ENCODE measurements at places on chromosomes 2 and 18. TPM values are rescaled to one million over a fixed set of nuclear protein-coding genes. Genes with fewer than 3 reads are reported as not detected.

- no peaks in the 10 kb centered on the region for H3K27me3 ChIP-seq
- H3K4me1 ChIP-seq: no peaks in the 10 kb centered on the region
- no peak for DNase-seq
- H3K27ac ChIP-seq: no peak overlapping the region
- no peak overlapping the region for H3K4me3 ChIP-seq
- H3K36me3 ChIP-seq: no peaks in the 10 kb centered on the region
Measured at GRCh38 chr2:236774171-236774570, 204.5 kb downstream of the ACKR3 start.

DNA sequence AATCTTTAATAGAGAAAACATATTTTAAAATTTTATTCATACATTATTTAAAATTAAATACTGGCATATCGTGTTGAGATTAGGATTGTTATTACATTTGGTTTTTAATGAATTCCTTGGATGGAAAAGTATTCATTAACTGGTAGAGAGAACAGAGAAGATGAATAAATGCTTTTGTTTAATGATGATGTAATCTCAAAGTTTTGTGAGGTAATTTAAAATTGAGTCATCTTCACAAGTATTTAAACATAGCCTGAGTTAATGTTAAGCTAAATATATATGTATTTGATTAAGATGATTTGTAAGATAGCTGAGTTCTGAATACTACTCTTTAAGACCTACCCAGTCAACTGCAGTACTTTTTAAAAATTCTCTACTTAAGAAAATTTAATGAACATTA lies 713.4 kb upstream of the VRK2 start:
- H3K27ac ChIP-seq: no peak overlapping the region
- H3K4me3 ChIP-seq: no peak overlapping the region
- H3K36me3 ChIP-seq: no peaks in the 10 kb centered on the region
- DNase-seq: no peak
- no peaks in the 10 kb centered on the region for H3K4me1 ChIP-seq

DNA sequence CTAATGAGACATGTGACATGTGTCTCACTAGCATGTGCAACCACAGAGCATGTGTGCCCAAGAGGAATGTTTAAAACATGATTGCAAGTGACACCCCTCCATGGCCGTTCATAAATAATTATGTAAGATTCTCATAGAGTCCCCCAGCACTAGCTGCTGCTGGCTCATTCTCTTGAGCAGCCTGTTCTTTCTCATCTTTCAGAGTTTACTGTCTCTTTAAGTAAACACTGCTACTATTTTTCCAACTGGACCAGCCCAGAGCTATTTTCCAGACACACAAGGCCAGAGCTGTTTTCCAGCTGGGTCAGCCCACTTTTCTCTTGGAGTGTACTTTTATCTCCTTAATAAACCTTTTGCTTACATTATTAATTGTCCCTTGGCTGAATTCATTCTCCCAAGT lies 326.8 kb upstream of the DLGAP1 start:
- no peak overlapping the region for H3K4me3 ChIP-seq
- no peaks in the 10 kb centered on the region for H3K4me1 ChIP-seq
- no peaks in the 10 kb centered on the region for H3K36me3 ChIP-seq
- H3K27ac ChIP-seq: no peak overlapping the region
- H3K27me3 ChIP-seq: no peaks in the 10 kb centered on the region

GRCh38 chr18:35465329-35465728 lies 32.4 kb downstream of the INO80C start:
- H3K36me3 ChIP-seq: no peaks in the 10 kb centered on the region
- peaks cover 19% of the 10 kb centered on the region for H3K4me1 ChIP-seq
- no peak overlapping the region for H3K27ac ChIP-seq
- DNase-seq: no peak
- no peaks in the 10 kb centered on the region for H3K27me3 ChIP-seq

DNA sequence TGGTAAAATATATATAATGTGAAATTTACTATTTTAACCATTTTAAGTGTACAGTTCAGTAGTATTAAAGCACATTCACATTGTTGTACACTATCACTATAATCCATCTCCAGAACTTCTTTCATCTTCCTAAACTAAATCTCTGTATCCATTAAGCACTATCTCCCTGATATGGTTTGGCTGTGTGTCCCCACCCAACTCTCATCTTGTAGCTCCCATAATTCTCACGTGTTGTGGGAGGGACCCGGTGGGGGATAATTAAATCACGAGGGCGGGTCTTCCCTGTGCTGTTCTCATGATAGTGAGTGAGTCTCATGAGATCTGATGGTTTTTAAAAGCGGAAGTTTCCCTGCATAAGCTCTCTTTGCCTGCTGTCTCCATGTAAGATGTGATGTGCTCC lies 178.9 kb upstream of the NABP1 start:
- no peaks in the 10 kb centered on the region for H3K27me3 ChIP-seq
- H3K27ac ChIP-seq: no peak overlapping the region
- no peaks in the 10 kb centered on the region for H3K4me1 ChIP-seq
- H3K36me3 ChIP-seq: no peaks in the 10 kb centered on the region
- no peak overlapping the region for H3K4me3 ChIP-seq
- no peak for DNase-seq

- peaks cover 20% of the 10 kb centered on the region for H3K4me1 ChIP-seq
- H3K4me3 ChIP-seq: no peak overlapping the region
- H3K27me3 ChIP-seq: no peaks in the 10 kb centered on the region
- no peaks in the 10 kb centered on the region for H3K36me3 ChIP-seq
Measured at GRCh38 chr2:20567159-20567925, 83.6 kb downstream of the HS1BP3 start.

DNA sequence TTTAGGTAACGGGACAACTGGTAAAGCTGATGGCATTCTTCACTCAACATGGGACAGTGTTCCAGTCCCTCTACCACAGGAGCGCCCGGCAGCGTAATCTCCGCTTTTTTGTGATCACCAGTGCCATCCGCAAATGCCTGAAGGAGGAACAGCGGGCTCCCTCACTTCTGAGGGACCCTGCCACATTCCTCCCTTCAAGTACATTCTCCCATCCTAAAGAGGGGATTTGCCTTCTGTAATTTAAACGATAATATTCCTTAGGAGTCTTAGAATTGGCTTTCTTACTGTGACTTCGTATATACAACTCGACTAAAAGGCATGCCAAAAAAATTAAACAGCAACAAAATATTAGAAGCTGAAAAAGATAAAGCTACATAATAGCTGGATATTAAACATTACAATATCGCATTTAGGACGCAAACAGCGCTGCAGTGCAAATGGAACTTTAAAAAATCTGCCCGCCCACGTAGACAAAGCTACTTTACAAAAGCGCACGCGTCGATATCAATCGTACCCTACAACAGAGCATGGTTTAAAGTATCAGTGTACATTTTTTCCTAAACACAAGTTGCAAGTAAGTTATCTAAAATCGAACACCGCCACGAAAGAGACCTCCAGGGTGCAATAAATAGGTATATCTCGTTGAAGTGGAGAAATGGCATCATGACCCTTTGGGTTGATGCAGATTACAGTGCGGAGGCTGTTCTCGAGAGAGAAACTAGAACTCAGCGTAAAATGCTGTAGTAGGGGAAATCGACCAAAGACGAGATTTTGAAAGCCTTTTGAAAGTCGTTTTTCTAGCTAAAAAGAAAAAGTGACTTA lies 2.3 kb upstream of the VSNL1 start:
- no peak for DNase-seq
- H3K36me3 ChIP-seq: no peaks in the 10 kb centered on the region
- peaks cover 28% of the 10 kb centered on the region for H3K4me1 ChIP-seq

ACP1 gene
- 59.7 TPM for total RNA-seq

SLC11A1 gene
- total RNA-seq: 145 TPM

TDRD15 gene
- not detected for total RNA-seq

LIMS4 gene
- total RNA-seq: 0.79 TPM

SLC8A1 gene
- 23.0 TPM for total RNA-seq

DNA sequence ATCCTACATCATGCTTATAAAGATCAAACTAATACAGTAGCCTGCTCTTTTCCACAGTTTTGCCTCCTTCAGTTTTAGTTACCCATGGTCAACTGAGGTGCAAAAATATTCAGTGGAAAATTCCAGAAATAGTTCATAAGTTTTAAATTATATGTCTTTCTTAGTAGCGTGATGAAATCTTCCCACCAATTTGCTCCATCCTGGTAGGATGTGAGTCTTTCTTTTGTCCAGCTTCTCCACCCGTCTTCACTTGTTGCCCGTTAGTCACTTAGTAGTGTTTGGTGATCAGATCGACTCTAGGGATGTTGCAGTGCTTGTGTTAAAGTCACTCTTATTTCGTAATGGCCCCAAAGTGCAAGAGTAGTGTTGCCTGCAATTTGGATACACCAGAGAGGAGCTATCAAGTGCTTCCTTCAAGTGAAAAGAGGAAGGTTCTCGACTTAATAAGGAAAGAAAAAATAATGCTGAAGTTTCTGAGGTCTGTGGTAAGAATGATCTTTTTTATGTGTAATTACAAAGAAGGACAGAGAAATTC lies 57.0 kb downstream of the CEP192 start:
- DNase-seq: no peak
- no peak overlapping the region for H3K27ac ChIP-seq
- H3K36me3 ChIP-seq: peaks cover 34% of the 10 kb centered on the region
- H3K27me3 ChIP-seq: no peaks in the 10 kb centered on the region
- H3K4me3 ChIP-seq: no peak overlapping the region

GRCh38 chr2:42844901-42845821 lies 52.8 kb upstream of the HAAO start:
- peaks cover 17% of the 10 kb centered on the region for H3K4me1 ChIP-seq
- H3K36me3 ChIP-seq: no peaks in the 10 kb centered on the region
- peak overlapping the region; percentile 35 for H3K27ac ChIP-seq
- H3K27me3 ChIP-seq: no peaks in the 10 kb centered on the region
- DNase-seq: no peak

DNA sequence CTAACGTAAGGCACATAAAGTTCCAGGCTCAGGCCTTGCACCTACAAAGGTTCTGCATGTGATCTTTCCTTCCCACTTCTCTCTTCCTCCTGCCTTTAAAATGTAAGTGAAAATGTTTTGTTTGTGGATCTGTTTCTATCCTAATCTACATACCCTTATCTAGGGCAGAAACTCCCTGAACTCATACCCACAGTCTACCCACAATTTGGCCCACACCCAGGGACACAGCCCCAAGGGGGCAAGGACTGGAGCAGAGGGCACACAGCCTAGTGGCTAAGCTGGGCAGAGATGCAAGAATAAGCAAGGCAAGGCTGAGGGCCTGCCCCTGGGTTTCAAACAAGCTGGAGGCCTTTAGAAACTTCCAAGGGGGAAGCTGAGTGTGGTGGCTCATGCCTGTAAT lies 71.0 kb downstream of the HS1BP3 start:
- no peaks in the 10 kb centered on the region for H3K27me3 ChIP-seq
- no peak for DNase-seq
- H3K4me1 ChIP-seq: peaks cover 54% of the 10 kb centered on the region
- H3K4me3 ChIP-seq: no peak overlapping the region
- peak overlapping the region; percentile 82 for H3K27ac ChIP-seq
- H3K36me3 ChIP-seq: no peaks in the 10 kb centered on the region

- H3K27me3 ChIP-seq: no peaks in the 10 kb centered on the region
- no peak overlapping the region for H3K27ac ChIP-seq
- no peaks in the 10 kb centered on the region for H3K4me1 ChIP-seq
- no peak for DNase-seq
- no peaks in the 10 kb centered on the region for H3K36me3 ChIP-seq
Measured at GRCh38 chr18:73656691-73657090, 490.9 kb downstream of the FBXO15 start.

DNA sequence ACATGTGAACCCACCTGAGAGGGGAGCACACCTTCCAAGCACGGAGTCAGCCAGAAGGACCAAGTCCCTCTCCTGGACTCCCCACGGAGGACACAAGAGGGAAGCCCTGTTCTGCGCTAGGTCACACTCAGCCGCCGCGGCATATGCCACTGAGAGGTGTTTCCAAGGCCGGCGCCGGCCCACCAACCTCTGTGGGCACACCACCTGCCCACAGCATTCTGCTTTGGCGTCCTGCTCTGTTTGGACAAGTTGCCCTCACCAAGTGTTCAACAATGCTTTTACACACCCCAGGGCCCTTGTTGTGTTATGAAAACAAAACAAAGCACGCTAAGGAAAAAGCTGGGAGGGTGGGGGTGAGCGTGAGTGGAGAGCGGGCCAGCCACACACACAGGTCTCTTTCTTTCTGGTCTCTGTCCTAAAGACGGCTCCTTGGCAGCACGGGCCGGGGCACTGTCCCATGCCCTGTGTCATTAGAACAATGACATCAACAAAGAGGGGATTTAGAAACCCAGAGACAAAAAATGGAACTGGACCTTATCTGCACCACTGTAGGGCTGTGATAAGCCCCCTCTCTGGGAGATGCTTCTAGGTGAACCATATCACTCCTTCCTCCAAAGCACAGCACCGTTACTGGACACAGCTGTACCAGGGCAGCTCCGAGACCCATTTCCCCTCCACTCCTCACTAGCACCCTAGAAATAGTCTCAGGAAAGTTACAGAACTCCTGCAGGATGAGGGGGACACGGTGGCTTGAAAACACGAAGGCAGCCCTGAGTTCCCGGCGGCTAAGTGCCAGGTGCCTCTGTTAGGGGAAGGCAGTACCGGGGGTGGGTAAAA lies 17.0 kb downstream of the SMAD7 start:
- peak; percentile 83 for DNase-seq
- H3K27ac ChIP-seq: peak overlapping the region; percentile 90
- H3K4me1 ChIP-seq: peaks cover 100% of the 10 kb centered on the region
- no peaks in the 10 kb centered on the region for H3K27me3 ChIP-seq
- H3K36me3 ChIP-seq: peaks cover 11% of the 10 kb centered on the region

GRCh38 chr2:203781151-203781550 lies 74.7 kb downstream of the CD28 start:
- no peak overlapping the region for H3K27ac ChIP-seq
- no peak overlapping the region for H3K4me3 ChIP-seq
- H3K27me3 ChIP-seq: no peaks in the 10 kb centered on the region
- H3K36me3 ChIP-seq: no peaks in the 10 kb centered on the region
- no peak for DNase-seq

DNA sequence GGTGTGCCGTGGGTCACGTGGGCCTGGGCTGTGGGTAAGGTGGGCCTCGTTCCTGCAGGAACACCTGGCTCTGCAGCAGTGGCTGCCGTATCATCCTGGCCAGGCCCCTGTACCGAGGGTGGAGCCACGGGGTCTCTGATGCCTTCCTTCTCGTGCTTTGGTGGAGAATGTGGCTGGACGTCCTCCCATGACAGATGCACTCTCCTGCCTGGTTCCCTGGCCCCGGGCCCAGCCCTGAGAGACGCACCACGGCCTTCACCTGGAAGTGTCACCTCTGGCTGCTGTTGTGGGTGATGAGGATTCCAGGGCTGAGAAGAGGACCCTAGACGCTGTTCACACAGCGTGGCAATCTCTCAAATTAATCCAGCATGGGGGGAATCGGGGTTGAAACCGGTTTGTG lies 49.5 kb downstream of the NFATC1 start:
- DNase-seq: peak; percentile 53
- H3K27ac ChIP-seq: no peak overlapping the region
- no peak overlapping the region for H3K4me3 ChIP-seq
- H3K4me1 ChIP-seq: no peaks in the 10 kb centered on the region
- peaks cover 26% of the 10 kb centered on the region for H3K36me3 ChIP-seq

GRCh38 chr2:144277622-144278354 lies 242.1 kb downstream of the ZEB2 start:
- DNase-seq: no peak
- H3K27me3 ChIP-seq: no peaks in the 10 kb centered on the region
- H3K36me3 ChIP-seq: no peaks in the 10 kb centered on the region
- no peak overlapping the region for H3K27ac ChIP-seq
- H3K4me3 ChIP-seq: no peak overlapping the region

QPCT gene
- 2.0 TPM for total RNA-seq

GRCh38 chr2:41729800-41730364 lies 317.9 kb upstream of the PKDCC start:
- DNase-seq: peak; percentile 20
- no peak overlapping the region for H3K27ac ChIP-seq
- no peaks in the 10 kb centered on the region for H3K36me3 ChIP-seq
- H3K4me1 ChIP-seq: no peaks in the 10 kb centered on the region

GRCh38 chr18:25561918-25562317 lies 210.0 kb upstream of the ZNF521 start:
- H3K27ac ChIP-seq: no peak overlapping the region
- no peaks in the 10 kb centered on the region for H3K4me1 ChIP-seq
- no peak overlapping the region for H3K4me3 ChIP-seq

CRYBA2 gene
- not detected for total RNA-seq

All from upper lobe of left lung (tissue), 6 donors.